ENCODE measurements at places on chromosomes 2 and 18.

GRCh38 chr2:241064008-241064801 is 37.9 kb downstream of the MTERF4 start:
- peak; percentile 79 for DNase-seq

- no peak for DNase-seq
These were observed 142.4 kb downstream of the CAPN13 start for GRCh38 chr2:30664761-30665358.

- no peak for DNase-seq
These were observed 57.7 kb downstream of the ARHGEF4 start for GRCh38 chr2:130894326-130894942.

DNA sequence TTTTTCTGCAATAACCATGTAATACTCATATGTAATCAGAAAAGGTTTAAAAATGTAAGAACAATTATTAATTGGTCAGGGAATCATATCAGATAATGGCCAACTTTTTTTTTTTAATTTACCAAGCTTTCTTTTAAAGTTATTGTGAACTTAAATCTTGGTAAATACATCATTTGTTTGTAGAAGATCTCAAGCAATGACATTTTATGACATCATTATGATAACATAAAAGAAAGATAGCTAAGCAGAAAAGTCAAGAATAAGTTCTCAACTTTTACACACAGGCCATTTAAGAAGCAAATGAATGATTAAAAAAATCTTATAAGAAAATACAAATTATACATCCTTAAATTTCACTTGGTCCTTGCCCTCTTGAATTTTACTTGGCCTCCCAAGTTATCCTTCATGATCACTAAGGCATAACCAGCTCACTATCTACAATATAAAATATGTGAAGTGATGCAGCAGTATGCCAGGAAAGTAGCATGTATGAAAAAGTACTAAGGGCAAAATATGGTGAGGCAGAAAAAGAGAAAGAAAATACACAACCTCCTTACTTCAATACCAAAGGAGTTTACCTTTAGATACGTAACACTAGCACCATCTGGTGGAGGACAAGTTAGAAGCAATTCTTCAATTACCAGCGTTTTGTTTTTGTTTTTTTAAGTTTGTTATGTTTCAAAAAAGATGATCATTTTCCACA is 116.6 kb downstream of the SRBD1 start:
- DNase-seq = peak; percentile 85

GRCh38 chr2:176997074-176997791 is 215.4 kb upstream of the HNRNPA3 start:
- DNase-seq = no peak

- DNase-seq = no peak
These were observed 50.0 kb downstream of the XRCC5 start for GRCh38 chr2:216159144-216159543.

- no peak for DNase-seq
These were observed 1132.5 kb upstream of the CELF4 start for GRCh38 chr18:38698088-38698487.

- DNase-seq = no peak
These were observed 201.9 kb upstream of the NT5C1B start for GRCh38 chr2:18791172-18791797.

GRCh38 chr2:145416640-145417039 is 896.7 kb upstream of the ZEB2 start:
- DNase-seq = no peak

DNA sequence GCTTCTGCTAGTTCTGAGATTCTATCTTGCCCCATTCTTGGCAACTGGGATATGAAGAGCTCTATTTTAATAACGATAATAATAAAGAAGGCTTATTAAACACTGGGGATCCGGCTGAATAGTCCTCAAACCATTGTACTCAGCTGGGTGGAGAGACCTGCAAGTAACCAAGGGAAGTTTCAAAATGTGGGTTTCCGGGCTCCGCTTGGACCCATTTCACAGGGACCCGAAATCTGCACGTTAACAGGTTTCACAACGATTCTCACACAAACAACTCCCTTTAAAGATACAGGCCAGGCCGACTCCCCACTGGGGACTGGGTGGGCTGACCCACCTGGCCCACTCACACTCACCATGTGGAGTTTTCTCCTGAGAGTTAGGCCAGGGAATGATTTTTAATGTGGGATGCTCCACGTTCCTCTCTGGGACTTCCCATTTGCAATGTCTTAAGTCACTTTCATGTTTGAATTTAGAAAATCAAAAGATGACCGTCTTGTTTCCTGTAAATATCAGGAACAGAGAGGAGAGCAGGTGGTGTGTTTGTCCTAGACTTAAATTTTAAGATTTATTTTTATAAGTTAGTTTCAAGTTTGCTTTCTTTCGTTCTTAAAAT is 96.3 kb downstream of the SH3RF3 start:
- no peak for DNase-seq

DNA sequence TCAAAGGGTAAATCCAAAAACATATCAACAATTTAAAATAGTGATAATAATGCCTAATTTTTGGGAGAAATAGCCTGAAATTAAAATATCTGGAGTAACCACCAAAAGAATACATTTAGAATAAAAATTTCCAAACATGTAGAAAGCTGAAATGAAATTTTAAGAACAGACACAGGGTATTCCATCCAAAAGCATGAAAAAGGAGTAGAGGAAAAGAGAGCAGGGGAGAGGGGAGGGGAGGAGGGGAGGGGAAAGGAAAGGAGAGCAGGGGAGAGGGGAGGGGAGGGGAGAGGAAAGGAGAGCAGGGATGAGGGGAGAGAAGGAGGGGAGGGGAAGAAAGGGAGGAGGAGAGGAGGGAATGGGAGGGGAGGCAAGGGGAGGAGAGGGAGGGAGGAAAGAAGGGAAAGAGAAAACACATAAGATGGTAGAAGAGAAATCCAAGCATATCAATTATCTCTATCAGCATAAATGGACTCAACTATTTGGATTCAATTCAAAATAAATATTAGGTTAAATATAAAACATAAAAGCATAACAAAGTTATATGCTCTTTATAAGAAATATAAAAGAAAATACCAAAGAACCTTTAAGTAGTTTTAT is 141.1 kb downstream of the ZNF385B start:
- DNase-seq = no peak

DNA sequence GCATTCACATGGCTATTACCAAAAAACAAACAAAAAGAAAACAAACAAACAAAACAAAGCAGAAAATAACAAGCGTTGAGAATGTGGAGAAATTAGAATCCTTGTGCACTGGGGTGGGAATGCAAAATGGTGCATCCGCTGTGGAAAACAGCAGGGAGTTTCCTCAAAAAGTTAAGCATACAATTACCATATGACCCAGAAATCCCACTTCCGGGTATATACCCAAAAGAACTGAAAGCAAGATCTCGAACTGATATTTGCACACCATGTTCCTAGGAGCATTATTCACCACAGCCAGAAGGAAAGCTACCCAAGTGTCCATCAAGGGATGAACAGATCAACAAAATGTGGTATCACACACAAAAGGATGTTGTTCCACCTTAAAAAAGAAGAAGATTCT is 17.9 kb upstream of the TEX51 start:
- DNase-seq = no peak

DNA sequence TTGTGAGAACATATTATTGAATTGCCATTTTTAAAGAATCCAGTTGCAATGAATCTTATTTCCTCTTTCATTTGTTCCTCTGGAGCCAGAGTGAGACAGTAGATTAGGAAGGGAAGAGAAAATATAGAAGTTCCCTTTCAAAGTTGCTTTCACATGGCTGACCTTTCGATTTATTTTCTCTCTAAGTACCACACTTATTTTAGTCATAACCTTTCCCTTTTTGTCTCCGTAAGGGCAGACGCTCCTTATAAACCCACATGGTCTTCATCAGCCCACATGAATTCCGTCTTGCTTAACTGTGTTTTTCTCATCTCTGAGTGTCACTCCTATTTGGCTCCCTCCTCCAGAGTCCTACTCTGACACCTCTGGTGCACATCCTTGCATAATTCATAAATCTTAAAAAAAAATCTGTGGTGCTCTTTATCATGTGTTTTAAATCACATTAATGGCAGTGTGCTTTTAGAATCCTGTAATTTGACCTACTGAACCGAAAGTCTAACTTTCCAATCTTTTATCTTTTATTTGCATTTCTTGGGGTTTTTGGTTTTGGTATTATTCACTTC is 38.5 kb upstream of the ZNF396 start:
- DNase-seq = no peak

DNA sequence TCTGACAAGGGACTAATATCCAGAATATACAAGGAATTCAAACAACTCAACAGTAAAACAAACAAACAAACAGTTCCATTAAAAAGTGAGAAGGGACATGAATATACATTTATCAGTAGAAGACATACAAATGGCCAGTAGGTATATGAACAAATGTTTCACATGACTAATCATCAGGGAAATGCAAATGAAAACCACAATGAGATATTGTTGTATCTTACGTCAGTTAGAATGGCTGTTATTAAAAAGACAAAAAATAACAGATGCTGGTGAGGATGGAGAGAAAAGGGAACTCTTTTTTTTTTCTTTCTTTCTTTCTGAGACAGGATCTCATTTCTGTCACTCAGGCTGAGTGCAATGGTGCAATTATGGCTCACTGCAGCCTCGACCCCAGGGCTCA is 175.5 kb downstream of the CAMKMT start:
- DNase-seq = no peak

GRCh38 chr2:174682578-174683391 is 81.5 kb downstream of the CHRNA1 start:
- DNase-seq = peak; percentile 79
